Activated CD4-positive, alpha-beta T cell treated with anti-CD3 and anti-CD28 coated beads, Interleukin-2, Interleukin-4, amounts not matched to agents 100 ng/mL and 50 ng/mL, durations not matched to agents 16 hours and 8 hours (primary cell): ENCODE measurements at places on chromosomes 13 and 19.
A peak's percentile ranks its signal among the peaks of the same experiment; 100 is the strongest.

GRCh38 chr13:80584306-80584705, 243.4 kb upstream of the SPRY2 start:
- no peak for DNase-seq

GRCh38 chr13:101552786-101553185, 100.3 kb downstream of the ITGBL1 start:
- no peak for DNase-seq

DNA sequence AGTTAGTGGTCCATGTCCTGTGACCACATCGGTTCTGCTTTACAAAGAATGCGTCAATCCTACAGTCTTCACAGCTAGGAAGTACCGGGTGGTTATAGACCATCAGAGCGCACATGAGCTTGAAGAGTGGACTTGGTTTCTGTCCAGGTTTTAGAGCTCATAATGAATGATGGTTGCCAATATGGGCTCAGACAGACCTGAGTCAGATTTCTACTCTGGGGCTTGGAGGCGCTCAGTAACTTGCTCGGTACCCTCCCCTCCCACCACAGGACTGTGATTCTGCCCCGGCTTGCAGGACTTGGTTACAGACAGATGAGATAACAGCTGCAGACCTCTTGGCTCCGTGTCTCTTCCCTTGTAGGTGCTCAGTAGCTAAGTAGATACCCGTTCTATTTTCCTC, 284.7 kb downstream of the TSHZ3 start:
- no peak for DNase-seq

DNA sequence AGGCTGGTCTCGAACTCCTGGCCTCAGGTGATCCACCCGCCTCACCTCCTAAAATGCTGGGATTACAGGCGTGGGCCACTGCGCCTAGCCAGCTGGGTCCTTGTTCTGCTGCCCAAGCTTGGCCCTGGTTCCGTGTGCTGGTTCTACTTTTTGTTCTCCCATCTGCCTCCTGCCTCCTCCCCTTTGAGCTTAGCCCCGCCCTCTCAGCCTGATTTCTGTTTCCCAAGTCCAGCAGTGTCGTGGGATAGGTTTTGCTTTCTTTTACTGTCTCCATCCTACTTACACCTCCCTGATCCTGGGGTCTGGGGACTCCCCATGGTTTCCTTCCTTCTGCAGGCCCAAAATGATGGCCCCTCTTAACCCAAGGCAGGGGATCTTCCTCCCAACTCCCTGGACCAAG, 2.4 kb downstream of the BLOC1S3 start:
- DNase-seq = no peak

DNA sequence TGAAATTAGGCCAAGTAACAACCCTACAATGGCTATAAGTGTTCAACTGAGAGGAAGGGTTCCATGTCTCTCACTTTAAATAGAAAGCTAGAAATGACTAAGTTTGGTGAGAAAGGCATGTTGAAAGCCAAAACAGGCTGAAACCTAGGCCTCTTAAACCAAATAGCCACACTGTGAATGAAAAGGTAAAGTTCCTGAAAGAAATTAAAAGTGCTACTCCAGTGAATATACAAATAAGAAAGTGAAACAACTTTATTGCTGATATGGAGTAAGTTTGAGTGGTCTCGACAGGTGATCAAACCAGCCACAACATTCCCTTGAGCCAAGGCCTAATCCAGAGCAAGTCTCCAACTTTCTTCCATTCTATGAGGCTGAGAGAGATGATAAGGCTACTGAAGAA, 209.6 kb downstream of the KLF12 start:
- DNase-seq = peak; percentile 34

GRCh38 chr13:40668335-40668734, 1.9 kb upstream of the FOXO1 start:
- no peak for DNase-seq

DNA sequence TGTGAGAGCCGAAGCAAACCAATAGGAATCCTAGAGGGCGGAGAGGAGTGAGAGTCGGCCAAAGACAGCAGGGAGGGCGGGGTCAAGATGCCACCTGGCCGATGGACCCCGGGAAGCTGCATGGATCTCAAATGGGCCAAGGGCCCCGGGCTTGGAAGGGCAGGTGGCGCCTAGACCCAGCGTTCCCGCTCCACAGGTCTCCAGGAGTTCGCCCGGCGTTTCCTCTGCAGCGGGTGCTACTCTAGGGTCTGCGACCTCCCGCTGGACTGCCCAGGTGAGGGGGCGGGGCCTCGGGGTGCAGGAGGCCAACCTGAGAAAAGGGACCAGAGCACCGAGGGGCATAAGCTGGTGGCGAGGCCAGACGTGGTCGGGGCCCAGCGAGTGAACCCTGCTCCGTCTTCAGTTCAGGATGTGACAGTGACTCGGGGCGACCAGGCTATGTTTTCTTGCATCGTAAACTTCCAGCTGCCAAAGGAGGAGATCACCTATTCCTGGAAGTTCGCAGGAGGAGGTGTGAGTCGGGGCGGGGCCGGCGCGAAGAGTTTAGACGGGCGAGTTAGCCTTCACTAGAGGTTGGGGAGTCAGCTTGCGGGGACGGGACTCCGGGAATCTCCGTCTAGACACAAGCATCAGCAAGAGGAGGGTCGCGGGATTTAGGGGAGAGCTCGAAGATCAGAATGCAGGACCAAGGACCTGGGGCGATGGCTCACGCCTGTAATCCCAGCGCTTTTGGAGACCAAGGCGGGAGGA, 9.9 kb downstream of the SPACA6 start:
- no peak for DNase-seq
